ENCODE measurements at places on chromosomes 7 and 10.
A peak's percentile ranks its signal among the peaks of the same experiment; 100 is the strongest.

DNA sequence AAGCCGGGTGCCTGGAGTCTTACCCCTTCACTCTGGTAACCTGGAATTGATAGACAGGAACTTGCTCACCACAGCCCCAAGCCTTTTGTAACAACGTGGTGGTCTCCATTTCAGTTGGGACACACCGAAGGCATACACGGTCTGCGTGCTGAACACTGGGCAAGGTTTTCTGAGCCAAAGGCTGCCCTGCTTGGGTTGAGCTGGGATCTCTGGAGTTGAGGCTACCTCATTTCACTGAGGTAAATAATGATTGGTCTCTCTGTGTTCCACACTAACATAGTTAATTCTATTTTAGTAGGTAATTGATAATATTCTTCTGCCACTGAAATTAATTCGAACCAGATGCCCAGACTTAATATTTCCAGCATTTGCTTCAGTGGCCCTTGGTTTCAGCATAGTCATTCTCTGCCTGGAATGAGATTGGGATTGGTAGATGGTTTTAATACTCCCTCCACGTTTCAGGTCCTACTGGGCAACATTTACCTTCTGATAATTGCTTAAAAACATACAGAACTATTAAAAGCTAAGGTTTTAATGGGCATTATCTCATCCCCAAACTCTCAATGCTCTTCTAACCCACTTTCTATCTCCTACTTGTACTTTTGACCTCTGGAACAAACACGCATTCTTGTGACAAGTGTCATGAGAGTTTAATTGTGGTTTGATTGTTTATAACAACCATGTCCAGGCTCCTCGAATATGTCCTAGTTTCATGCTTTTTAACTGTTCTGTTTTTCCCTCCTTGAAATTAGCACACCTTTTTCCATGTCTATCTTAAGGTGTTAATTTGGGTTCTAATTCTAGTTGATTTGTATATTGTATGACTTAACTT, 202.3 kb upstream of the KLF6 start:
- DNase-seq, result no peak

DNA sequence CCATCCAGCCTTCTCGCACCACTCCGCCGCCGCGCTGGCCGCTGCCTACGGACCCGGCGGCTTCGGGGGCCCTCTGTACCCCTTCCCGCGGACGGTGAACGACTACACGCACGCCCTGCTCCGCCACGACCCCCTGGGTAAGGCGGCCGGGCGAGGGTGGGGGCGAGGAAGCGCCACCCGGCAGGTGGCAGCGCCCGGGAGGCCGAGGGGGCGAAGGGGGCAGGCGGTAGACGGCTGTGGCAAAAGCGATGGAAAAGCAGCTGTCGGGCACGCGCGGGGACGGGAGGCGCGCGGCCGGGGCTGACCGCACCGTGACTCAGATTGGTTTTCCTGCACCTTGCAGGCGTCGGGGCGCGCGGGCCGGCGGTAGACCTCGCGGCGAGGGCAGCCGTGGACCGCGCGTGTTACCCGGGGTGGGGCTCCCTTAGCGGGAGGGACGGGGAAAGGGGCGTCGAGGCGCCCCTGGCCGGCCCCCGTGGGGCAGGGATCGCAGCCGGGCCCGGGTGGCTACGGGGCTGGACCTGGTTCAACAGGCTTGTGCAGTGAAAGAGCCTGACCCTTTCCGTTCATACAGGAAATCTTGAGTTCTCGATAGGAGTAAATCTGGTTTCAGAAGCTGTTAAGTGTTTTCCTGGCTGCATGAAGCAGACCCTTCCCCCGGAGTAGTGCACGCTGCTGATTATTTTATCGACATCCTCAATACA, 608 bp downstream of the HHEX start:
- peak; percentile 58 for DNase-seq

GRCh38 chr7:137354961-137355360, 11.4 kb upstream of the PTN start:
- no peak for DNase-seq

- no peak for DNase-seq
Measured at GRCh38 chr10:85318809-85319807, 990.7 kb downstream of the CCSER2 start.

DNA sequence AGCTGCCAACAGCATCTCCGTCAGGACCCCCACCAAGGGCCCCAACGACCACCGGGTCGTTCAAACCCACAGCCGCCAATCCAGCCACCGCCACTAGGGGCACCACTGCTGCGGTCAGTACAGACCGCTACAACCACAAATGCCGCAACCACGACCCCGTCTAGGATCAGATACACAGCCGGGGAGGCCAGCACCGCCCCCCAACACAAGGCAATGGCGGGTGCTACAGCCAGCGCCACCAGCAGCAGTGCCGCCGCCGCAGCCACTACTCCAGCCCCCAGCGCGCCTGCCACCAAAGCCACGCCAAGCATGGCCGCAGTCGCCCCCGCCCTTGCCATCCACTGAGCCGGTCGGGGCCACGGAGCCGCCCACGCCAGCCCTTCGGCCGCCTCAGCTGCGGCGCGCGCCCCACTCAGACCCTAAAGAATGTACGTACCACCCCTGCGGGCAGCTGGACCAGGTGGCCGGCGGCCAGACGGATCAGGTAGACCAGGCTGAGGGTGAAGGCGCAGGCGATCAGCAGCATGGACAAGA, 473 bp downstream of the CYP51A1 start:
- peak; percentile 87 for DNase-seq

DNA sequence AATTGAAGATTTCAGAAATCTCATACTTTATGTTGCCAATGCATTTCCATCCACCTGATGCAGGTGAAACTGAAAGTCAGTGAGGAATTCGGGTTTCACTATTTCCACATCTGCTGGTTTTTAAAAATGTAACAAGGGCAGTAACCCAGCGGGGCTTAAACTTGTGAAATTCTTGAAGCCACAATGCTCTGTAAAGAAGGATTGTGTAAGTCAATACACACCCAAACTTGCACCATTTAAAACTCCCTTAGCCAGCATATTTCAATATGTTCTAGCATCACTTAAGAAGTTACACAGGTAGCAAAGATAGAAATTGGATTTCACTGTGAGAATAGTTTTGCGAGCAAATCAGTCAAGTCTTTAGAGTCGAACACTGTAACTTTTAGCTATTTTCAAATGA, 386.1 kb downstream of the PLXDC2 start:
- DNase-seq, result no peak

GRCh38 chr7:152336754-152337368, 98.9 kb downstream of the KMT2C start:
- peak; percentile 30 for DNase-seq

GRCh38 chr7:95976369-95977060, 204.2 kb downstream of the DYNC1I1 start:
- no peak for DNase-seq

DNA sequence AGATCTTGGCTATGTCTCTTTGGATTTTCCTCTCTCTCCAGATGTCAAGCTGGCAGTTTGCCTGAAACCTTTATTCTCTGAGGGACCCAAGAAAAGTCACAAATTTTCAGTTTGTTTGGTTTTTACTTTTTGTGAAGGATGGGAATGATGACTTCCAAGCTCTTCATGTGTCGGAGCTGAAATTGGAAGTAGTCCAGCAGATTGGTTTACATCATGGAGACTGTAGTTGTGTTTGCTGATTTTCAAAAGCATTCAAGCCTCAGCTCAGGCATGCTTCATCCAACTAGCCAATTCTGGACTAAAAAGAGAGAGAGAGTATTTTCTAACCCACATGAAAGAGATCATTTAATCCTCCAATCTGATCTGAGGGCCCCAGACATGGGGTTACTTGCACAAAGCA, 326.2 kb upstream of the AUTS2 start:
- no peak for DNase-seq
